LoVo (cell line): ENCODE measurements at places on chromosomes 2 and 18.

- DNase-seq, result no peak
Observed at GRCh38 chr2:238282861-238283738, 5.3 kb downstream of the PER2 start.

- no peak for DNase-seq
Observed at GRCh38 chr2:23859983-23860382, 66.9 kb downstream of the ATAD2B start.

- DNase-seq, result no peak
Observed at GRCh38 chr2:186612026-186612425, 22.2 kb downstream of the ITGAV start.

GRCh38 chr2:11869391-11869991 lies 123.1 kb downstream of the LPIN1 start:
- no peak for DNase-seq

- no peak for DNase-seq
Observed at GRCh38 chr2:3585261-3586109, 9.4 kb upstream of the COLEC11 start.
